ENCODE measurements at places on chromosomes 2 and 18.

GRCh38 chr2:100924520-100925451, 77.3 kb upstream of the RPL31 start:
- no peak for DNase-seq

- DNase-seq, result no peak
Measured at GRCh38 chr2:31384351-31384750, 30.2 kb downstream of the XDH start.

DNA sequence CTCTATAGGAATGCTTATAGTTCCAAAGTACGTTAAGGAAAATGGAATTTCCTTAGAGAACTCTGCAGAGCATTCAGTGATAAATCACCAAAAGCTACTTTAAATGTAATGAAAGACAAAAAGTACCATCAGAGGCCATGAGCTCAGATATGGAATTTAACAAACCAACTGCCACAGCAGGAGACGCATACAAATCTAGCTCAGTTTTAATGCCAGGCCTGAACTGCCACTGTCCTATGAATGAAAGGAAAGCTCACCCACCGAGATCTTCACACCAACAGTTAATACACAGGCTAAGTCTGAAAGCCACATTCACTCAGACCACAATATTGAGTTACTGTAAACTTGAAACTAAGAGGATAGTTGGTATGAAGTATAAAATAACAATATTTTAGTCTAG, 126.8 kb downstream of the ZNF516 start:
- no peak for DNase-seq

DNA sequence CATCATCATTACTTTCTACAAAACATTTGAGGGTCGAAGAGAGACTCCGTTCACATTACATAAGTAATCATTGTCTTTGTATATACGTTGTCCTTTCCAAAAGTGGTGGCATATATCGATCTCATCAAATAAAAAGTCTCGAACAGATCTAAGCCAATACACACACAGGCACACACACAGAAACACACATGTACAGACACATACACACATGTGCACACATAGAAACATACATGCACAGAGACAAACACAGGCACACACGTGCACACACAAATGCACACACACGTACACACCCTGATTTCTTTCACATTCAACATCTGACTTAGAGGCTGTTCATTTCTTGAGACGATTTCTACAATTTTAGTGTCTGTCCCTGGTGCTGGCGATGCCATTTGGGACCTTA, 17.5 kb upstream of the ALKAL2 start:
- DNase-seq, result no peak

- no peak for DNase-seq
Measured at GRCh38 chr18:23718731-23719130, 29.5 kb downstream of the LAMA3 start.

DNA sequence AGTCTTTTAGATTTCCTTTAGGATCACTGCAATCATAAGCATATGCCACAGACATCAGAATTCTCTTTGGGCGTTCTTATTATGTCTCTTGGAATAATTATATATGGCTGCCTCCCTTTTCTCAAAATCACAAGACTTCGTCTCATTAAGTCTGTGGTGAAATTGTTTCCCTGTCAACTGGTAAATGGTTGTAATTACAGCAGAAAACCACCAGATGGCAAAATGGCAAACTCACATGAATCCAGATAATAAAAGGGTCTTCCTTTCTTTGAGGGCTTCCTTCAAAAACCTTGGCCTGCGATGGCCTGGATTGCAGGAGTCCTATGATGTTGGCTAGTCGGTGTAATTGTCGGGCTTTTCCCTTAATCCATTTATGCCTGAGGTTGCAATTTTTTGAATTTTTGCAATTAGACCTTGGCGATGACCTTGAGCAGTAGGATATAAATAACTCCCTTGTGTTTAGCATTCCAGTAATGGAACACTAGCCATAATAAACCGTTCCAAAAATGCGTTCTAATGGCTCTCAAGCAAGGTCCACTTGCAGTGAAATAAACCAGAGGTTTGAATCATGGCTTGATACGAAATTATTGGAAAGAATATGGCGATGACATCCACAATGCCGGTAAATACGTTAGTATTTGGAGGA, 656.4 kb downstream of the MBD2 start:
- DNase-seq, result no peak

DNA sequence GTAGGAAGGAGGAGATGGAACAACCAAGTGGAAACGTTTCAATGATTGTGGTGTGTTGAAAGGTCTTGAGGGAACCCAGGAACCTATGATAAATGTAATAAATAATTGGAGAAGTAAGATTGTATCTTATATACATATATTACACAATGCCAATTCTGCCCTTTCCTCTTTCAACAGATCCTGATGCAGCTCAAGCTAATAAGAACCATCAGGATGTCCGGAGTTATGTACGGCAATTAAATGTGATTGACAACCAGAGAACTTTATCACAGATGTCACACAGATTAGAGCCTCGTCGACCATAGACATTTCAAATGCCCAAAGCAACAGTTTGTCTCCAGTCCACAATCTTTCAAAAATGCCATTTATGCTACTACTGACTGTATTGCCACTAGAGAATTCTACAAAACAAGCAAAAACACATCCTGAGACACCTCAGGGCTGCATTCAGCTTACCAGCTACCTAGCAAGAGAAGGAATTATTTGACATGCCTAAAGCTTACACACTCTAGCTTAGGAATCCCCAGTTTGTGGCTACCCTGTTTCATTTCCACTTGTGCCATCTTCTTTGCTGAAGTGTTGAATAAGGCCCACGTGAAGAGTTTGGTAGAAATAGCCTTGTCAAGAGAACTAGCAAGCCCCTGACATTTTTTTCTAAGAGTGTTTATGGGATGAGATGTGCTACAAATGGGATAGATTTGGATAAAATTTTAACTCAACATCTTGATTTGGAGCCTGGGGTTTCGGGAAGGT, 24.0 kb upstream of the MAP3K20 start:
- no peak for DNase-seq

- no peak for DNase-seq
Measured at GRCh38 chr2:11839916-11840315, 93.5 kb downstream of the LPIN1 start.

DNA sequence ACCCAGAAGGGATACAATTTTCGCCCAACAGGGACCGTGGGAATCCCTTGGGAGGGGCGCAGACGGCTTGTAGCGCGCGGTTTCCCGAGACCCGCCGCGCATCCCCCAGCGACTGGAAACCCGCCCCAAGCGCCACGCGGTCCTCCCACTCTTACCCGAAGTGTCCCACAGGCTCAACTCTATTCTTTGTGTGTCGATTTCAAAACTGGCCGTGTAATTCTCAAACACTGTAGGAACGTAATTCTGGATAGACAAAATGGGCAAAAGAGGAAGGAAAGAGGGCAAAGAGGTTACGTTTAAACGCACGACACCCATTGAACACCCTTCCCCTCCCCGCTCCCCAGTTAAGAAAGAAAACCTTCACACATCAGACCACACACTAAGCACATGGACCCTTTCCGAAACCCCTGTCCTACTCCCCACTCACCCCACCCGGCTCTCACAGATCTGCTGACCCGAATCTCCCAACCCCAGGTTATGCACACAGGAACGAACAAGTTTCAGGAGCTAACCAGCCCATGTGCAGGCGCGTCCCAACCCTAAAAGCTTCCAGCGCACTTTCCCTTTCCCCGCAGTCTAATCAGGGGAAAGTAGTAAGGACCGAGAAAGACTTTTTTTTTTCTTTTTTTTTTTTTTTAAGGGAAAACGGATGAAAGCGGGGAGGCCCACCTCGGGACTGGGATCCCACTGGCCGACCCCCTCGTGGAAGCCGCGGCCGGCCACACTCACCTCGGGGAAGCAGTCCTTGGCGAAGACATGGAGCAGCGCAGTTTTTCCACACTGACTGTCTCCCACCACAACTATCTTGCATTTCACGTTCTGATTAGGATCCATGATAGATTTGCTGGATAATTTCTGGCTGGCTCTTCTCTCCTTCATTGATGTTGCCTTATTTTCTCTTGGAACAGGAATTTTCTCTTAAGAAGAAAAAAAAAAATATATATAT, 655 bp downstream of the RND3 start:
- no peak for DNase-seq

GRCh38 chr2:25176138-25176537, 7.8 kb upstream of the POMC start:
- no peak for DNase-seq

- DNase-seq, result no peak
Measured at GRCh38 chr2:205017381-205017780, 472.1 kb downstream of the PARD3B start.

DNA sequence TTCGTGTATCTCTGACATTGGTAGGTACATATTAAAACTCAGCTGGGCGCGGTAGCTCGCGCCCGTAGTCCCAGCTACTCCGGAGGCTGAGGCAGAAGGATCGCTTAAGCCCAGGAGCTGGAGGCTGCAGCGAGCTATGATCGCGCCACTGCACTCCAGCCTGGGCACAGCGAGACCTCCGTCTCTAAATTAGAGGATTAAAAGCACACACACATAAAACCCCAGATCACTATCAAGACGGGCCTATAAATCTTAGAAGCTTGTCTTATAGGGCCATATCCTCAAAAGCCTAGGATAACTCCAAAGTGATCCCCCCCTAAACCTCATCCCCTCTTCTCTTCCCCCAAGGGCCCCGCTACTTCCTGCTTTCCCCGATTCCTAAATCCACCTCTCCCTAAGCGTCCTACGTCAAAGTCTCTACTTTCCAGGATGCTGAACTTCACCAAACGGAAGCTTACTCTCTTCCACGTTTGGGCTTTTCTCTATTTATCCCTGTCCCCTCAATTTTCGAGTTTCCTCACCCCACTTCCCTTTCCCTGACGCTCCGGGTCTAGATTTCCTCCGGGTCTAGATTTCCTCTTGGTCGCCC, 707 bp downstream of the KRCC1 start:
- DNase-seq, result no peak

DNA sequence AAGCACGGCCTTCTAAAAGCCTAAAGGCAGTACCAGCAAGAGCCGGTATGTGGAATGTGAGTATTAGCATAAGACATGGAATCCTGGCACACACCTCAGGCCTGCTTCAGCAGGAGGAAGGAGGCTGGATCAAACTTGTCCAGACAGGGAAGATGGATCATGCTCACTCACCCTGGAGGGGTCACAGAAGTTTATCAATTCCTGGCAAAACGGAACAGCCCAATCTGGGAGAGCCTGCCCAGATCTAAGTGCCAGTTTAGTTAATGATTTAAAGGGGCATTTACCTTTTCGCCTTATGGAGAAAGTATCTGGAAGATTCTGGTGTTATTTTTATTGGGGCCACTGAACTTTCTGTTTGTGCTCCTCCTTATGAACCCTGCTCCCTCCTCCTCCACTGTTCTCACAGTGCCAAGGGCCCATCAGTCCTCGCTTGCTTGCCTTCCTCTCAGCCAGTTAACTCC, 58.3 kb upstream of the NFE2L2 start:
- DNase-seq, result no peak

DNA sequence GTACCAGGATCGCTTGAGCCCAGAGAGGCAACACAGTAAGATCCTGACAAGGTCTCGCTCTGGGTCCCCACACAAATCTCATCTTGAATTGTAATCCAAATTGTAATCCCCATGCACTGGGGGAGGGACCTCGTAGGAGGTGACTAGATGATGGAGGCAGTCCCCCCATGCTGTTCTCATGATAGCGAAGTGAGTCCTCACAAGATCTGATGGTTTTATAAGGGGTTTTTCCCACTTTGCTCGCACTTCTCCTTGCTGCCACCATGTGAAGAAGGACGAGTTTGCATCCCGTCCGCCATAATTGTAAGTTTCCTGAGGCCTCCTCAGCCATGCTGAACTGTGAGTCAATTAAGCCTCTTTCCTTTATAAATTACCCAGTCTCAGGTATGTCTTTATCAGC, 46.0 kb upstream of the SERTAD2 start:
- DNase-seq, result no peak

DNA sequence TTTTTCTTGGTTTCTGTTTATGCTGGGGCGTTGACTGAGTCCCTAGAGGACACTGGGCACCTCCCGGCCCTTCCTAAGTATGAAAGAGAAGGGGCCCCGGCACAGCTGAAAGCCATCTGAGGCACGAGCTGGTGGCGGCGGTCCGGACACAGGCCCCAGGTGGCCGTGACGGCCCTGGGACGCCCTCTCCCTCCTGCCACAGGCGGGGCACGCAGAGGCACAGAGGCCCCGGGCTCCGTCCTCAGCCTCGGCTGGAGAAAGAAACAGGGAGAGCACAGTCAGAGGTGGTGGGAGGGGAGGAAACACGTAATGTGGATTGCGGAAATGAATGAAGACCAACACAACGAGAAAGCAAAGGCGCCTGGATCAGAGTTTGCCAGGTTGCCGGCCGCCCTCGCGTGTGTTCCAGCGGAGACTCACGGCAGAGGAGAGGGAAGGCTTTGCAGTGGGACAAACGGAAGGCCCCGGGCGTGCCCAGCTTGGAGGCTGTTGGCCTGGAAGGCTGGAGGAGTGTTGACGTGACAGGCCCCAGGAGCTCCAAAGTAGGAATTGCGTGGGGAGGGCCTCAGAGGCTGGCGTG, 119.1 kb downstream of the PTGR3 start:
- DNase-seq, result no peak

GRCh38 chr2:98013407-98014042, 17.8 kb upstream of the TMEM131 start:
- DNase-seq, result no peak

DNA sequence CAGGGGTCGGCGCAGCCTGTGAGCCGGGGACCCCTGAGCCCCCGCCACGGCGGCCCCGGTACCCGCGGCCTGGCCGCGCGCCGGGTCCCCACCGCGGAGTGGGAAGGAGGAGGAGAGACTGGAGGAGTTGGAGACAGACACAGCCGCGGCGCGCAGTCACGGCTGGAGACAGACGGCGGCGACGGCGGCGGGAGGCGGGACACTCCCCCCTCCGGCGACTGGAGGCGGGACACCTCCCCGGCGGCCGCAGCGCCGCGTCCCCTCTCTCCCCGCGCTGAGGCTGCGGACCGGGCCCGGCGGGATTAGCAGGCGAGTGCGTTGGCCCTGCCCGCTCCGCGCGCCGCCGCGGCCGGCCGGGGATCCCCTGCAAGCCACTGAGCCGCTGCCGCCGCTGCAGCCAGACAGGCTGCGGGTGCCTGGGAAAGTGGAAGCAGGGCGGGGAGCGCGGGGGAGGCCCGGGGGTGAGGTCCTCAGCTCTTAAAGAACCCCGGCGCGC, 1.0 kb upstream of the LDLRAD4 start:
- no peak for DNase-seq

DNA sequence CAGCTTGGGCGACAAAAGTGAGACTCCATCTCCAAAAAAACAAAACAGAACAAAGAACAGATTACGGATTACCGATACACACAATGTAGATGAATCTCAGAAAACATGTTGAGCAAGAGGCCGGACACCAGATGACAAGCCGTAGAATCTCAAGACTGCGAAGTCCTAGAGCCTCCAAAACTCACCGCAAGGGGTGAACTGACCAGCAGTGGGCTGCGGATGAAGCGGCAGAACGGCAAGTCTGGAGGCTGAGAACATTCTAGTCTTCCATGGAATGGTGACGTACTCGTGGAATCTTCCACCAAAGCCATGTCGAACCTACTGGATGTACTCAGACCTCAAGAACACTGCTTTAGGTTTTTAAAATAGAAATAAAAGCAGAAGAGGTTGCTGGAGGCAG, 198.8 kb downstream of the NDUFA10 start:
- DNase-seq, result no peak

All from iPS DF 6.9 (cell line).